NCI-H1048 (cell line): ENCODE measurements at places on chromosomes 3 and 15.
A peak's percentile ranks its signal among the peaks of the same experiment; 100 is the strongest.

- peak; percentile 3 for DNase-seq
These were observed 2.2 kb upstream of the IL17RC start for GRCh38 chr3:9914559-9915253.

DNA sequence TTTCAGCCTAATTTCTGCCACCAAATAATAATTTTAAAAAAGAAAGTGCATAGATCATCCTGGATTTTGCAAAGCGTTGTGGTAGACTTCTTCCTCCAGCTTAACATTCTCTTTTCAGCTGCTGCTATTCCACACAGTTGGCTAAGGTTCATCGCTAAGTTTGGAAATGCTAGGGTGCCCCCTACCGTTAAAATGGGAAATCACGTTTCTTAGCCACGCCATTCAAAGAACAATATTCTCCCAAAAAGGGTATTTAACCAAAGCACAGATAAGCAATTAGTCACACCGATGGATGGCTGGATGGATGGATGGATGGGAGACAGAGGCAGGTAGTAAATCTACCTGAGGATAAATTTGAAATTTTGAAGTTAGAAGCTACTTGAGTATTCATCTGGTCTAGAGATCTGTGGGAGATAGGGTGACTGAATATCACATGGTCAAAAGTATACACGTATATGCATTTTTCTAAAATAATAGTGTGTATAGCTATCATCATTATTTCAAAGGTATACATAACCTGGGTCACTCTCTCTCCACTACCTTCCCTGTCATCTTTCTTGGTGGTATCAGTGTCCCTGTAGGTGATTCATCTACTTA is 67.2 kb downstream of the EFHB start:
- DNase-seq = no peak

- DNase-seq = no peak
These were observed 34.5 kb downstream of the FEM1B start for GRCh38 chr15:68311859-68312557.

GRCh38 chr3:38368238-38368637 is 21.7 kb downstream of the XYLB start:
- DNase-seq = no peak

- DNase-seq = no peak
These were observed 63.7 kb downstream of the BDH1 start for GRCh38 chr3:197491923-197492664.

- no peak for DNase-seq
These were observed 54.8 kb downstream of the PAK2 start for GRCh38 chr3:196794467-196794866.

GRCh38 chr3:46496746-46497555 is 825 bp upstream of the RTP3 start:
- no peak for DNase-seq

- DNase-seq = no peak
These were observed 136.0 kb upstream of the CFAP20DC start for GRCh38 chr3:59185591-59186369.

DNA sequence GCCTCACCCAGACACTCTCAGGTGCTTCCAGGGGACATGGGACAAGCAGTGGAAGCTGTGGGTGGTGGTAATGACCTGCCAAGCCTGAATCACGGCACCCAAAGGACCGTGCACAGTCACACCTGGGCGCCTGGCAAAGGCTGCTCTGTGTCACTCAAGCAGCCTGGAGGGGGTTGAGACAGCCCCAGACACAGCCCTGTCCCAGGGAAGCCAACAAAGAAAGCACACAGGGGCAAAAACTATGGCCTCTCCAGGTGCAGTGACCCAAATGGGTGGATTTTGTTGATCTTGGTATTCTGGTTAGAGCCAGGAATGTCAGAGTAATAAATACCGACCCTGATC is 15.0 kb upstream of the OCA2 start:
- no peak for DNase-seq

DNA sequence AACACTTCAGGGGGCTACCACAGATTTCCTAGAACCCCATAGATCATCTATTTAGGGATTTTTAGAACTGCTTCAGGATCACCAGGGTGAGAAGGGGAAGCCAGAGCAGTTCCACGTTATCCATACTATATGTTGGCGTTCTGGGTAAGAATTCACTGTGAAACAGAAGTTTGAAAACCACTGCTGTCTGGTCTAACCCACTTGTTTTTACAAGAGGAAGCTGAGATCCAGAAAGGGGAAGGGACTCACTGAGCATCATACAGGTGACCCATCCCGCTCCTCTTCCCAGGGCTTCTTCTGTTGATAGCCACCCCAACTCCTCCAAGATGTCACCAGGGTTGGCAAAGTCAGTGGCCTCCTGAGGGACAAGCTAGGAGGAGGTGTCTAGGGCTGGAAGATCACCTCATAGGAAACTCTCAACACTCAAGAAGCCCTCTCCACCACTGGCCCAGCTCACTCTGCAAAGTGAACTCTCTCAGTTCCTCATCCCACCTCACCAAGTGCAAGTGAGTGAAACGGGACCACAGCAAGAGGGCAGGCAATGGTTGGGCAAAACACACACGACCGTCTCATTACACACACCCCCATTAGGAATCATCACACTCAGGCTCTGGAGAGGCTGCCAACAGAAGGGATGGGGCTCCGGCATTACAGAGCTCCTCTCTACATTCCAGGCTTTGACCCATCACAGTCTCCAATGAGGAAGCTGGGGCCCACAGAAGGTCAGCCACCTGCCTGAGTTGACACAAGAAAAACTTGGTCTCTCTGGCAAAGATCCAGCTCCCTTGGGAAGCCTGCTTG is 1.8 kb downstream of the DAPK2 start:
- DNase-seq = no peak

DNA sequence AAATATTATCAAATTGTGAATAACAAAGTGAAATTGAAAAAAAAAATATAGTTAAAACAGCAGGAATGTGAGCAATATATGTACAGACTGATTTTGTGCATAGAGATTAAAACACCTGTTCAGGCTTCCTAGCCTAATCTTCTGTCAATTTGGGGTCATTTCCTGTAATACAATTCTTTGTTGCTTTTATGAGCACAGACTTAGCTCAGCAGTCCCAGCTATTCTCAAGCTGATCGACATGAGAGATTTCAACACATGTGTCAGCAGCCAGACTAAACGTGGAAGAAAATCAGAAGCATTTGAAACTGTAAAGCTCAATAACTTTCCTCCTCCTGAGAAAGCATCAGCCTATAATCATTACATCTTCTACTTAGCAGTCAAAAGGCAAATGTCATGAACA is 1.6 kb upstream of the FHIT start:
- DNase-seq = no peak

GRCh38 chr3:142165194-142165593 is 15.8 kb upstream of the TFDP2 start:
- DNase-seq = no peak

DNA sequence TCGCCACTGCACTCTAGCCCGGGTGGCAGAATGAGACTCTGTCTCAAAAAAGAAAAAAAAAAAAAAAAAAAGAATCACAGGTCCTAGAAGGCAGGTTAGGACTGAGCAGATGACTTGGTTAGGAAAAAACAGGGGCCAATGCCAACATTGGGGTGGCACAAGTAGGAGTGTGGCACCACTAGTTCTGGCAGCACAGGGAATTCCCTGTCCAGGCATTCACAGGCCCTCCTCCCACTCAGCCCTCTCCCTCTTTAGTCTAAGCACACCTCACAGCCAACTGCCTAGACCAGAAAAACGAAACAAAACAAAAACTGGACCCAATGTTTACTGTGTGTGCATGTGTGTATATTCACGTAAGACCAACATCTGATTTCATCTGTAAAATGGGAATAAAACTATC is 10.5 kb downstream of the THOC7 start:
- no peak for DNase-seq

DNA sequence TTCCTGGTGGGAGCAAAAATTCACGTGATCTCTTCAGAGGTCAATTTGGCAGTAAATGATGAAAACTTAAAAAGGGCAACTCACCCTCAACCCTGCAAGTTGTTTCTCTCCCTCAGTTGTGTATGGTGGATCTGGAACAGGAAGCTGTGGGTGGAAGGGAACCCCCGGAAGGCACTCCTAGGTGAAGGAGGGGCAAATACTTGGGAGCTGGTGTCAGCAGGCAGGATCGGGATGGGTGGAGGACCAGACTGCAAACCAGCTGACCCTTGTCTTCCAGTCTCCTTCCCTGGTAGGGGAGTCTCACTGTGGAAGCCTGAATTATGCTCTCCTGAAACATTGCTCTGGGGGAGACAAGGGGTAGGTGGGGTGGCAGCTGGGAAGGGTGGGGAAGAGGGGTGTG is 33.5 kb downstream of the PRR23E start:
- no peak for DNase-seq

DNA sequence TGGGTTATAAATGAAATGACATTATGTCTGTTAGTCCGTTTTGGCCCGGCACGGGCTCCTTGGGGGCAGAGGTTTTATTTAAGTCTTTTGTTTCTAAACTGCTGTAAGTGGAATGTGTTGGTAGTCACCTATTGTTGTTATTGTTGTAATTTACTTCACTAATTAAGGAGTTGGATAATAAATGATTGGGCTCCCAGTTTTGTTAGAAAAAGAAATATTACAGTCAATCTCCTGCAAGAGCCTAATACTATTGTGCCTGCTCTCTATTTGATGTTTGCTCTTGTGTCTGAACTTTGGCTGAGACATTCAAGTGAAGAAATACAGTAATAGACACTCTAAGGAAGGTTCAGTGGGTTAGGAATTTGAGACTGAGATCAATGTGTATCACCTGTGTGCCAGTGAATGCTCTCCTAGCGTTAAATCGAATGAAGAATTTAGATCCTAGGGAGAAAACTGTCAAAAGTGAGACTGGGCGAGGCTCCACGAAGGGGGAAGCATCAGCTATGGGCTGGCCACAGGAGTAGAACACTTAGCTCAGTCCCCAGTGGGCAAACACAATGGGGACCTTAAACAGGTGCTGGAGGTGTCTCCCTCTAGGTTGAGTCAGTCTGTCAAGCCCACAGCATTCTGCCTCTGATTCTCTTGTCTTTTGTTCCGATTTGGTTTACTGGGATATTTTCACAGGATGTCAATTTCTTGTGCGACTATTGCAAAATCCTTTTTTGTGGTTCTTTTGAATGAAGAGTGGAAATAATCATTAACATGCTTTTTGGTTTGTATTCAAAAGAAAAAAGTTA is 1.2 kb downstream of the ROBO2 start:
- DNase-seq = no peak

GRCh38 chr3:155497930-155498647 is 204.6 kb upstream of the STRIT1 start:
- no peak for DNase-seq
